ENCODE measurements at places on chromosomes 1 and 21.

GRCh38 chr1:18527921-18528320 lies 47.2 kb downstream of the KLHDC7A start:
- DNase-seq, result no peak

- DNase-seq, result no peak
These were observed 716 bp upstream of the MTARC1 start for GRCh38 chr1:220786057-220786336.

DNA sequence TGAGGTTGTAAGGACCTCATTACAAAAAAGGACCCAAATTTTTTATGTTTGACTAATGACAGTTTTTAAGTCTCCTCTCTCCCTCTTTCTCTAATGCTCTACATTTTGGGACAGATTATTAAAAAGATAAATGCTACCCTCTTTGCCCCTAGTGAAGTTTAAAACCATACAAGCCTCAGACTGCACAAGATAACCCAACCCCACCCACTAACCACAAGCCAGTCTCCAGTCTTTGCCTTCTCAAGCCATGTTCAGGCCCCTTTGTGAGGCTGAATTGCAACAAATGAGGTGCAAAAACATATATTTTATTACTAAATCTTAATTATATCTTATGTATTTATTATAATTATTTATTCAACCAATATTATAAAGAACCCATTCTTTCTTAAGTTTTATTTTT lies 597.2 kb upstream of the BRINP3 start:
- no peak for DNase-seq

DNA sequence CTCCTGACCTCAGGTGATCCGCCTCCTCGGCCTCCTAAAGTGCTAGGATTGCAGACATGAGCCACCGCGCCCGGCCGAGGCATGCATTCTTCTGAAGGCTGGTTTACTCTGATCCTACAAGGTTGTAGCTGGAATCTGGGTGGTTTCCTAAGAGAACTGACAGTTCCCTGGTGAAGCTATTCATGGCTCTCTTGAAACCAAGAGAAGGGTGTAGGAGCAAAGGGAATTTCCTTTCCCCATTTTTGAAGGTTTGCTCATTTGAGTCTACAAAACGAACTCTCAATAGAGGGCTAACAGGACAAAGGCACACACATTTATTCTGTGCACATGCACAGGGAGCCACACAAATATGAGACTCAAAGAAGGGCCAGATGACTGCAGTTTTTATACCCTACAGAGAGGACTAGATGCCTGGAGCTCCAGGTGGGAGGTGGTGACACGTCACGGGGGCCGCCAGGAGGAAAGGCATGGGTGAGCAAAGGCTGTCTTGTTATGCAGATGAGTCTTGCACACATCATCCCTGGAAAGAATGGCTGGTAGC lies 49.5 kb upstream of the ERRFI1 start:
- DNase-seq, result no peak

GRCh38 chr1:27192039-27192529 lies 37.2 kb upstream of the SLC9A1 start:
- no peak for DNase-seq

- DNase-seq, result no peak
These were observed at the start of gene KCNJ6 for GRCh38 chr21:37916310-37917051. Gene KCNJ6, minus strand, starts transcription at chr21:37916457. Its CDS starts 75,775 bp downstream, at chr21:37840682.

DNA sequence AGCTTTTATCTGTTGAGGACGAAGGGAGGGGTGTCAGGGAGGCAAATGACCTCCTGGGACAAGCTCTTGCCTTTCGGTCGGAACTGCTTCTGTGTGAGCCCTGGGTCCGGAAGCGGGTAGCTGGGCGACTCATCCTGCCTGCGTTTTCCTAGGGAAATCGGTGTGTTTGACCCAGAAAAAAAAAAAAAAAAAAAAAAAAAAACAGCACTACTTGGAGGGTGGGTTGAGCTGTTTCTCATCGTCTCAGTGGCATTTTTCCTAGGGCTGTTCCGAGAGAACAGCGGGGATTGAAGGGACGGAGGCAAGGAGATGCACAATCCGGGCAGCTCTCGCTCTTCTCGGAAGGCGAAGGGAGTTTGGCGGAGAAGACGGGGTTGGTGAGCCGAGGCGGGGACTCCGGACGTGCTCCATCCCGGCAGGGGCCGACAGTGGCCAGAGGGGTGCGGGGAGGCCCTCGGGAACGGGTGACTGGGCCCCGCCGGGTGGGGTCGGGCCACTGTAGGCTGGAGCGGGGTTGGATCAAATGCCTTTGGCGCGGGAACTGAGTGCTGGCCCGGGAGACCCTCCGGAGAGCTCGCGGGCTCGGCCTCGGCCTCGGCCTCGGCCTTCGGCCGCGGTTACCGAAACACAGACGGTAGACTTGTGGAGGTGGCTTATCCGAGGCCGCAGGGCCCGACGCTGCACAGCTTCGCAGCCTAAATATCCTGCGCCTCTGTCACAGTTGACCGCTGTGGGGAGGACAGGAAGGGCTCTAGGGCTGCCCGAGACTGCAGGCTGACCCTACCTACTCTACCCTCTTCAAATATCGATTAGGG lies 2.4 kb upstream of the BARHL2 start:
- no peak for DNase-seq

- DNase-seq, result no peak
These were observed 18.5 kb downstream of the CSF1 start for GRCh38 chr1:109929170-109929569.

DNA sequence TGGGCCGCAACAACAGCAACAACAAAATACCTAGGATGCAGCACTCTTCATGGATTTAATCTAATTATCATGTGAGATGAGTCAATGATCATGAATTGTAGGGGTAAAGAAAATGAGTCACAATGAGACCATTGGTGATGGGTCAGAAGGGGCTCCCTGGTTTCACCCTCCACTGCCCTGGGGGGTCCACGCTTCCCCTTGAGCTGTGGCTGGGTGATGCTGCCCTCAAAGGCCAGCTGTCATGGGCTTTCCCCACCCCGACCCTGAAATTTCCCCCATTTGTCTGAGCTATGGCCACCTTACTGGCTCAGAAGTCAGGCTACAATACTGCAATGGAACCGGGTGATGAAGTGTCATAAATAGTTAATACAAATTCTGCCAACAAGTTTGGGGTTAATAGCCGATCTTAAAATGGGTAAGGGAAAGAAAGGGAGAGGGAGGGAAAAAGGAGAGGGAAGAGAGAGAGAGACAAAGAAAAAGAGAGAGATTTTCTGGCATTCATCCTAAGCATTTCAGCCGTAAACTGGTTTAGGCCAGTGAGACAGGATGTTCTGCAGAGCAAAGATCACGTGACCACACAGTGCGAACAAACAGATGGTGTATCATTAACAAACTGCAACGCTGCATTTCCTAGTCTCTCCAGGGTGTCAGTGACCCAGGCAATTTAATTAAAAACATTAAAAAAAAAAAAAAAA lies 143.4 kb upstream of the ERRFI1 start:
- peak; percentile 55 for DNase-seq

DNA sequence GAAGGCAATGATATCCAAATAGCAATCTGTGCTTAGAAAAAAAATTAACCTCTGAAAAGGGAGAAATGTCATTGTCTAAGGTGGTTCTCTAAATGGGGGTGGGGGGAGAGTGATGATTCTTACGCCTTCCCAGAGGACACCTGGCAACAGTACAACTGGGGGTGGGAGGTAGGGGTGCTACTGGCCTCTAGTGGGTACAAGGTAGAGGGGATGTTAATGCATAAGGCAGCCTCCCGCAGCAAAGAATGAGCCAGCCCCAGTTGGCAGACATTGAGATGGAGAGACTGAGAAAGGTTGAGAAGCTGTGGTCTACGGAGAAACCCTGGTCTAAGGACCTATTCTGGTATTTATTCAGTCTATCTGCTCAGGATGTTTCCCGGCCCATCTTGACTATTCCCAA lies 472.2 kb upstream of the RUNX1 start:
- DNase-seq, result no peak

GRCh38 chr1:23720256-23720995 lies 22.8 kb upstream of the ELOA start:
- DNase-seq, result peak; percentile 61

GRCh38 chr1:164191191-164191590 lies 367.8 kb upstream of the PBX1 start:
- DNase-seq, result no peak

DNA sequence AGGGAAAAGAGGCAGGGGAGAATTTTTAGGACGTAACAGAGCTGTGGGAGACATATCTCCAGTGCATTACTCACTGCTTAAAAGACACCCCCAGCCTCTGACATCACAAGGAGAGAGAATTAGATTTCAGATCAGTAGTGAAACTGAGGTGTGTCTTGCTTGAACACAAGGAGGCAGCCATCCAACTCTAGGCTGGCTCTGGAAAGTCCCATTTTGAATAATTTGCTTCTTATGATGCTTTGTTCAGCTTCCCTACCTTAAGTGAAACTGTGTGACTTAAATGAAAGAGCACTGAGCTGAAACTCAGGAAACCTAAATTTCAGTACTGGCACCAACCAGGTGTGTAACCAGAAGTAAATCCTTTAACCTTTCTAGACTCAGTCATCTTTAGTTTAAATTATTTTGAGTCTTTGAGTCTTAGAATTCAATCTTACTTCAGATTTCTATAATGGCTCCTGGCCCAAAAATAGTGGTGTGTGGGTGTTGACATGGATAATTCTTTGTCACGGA lies 251.6 kb upstream of the SGIP1 start:
- peak; percentile 63 for DNase-seq

DNA sequence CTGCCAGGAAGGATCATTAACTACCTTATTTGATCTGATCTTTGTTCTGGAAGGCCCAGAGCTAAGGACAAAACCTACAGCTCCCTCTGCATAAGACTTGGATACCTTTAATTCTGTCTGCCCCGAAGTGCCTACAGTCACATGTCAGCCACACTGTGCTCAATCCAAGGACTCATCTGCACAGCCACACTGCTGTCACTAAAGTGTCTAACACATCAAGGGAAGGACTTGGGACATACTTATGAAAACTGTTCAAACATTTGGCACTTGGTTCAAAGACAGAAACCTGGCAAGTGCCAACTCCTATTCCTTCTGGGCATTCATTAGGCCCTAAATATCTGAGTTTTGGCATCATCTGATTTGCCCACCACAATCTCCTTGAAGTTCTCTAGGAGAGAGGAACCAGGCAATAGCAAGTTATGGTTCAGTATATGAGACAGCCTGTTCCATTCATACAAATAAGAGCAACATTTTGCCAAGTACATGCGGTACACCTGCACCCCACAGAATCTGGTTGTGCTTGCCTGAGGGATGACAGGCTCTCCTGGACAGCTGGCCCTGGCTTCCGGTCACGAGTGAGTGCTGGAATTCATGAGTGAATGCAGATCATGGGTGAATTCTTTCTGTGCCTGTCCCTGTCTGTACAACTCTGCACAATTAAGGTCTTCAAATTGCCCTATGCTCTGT lies 105.9 kb downstream of the KCNK1 start:
- DNase-seq, result no peak

DNA sequence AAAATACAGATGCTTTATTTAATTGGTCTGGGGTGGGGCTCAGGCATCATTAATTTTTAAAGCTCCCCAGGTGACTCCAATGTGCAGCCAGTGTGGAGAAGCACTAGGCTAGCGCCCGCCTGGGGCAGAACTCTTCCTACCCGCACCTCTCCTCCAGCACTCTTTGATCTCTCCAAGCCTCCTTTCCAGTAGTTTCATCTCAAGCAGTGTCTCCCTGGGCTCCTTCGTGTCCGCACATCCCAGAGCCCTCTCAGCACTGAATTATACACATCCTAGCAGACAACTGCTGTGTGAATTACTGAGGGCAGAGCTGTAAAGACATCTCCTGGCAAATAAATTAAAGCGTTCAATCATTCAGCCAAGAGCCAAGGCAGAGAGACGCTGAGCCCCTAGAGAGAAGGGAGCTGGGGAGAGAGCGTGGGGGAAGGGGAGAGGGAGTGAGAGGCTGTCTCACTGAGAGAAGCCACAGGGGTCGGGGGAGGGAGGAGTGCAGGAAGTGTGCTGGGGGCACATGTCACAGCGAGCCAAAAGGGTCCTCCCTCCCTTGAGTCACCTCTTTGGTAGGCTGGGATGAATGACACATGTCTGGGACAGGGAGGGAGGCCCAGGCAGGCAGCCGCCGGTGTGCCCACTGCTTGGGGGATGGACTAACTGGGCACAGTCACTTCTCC lies 21.0 kb upstream of the PARP1 start:
- DNase-seq, result no peak

GRCh38 chr1:25232866-25233784 lies 823 bp upstream of the SYF2 start:
- peak; percentile 94 for DNase-seq

DNA sequence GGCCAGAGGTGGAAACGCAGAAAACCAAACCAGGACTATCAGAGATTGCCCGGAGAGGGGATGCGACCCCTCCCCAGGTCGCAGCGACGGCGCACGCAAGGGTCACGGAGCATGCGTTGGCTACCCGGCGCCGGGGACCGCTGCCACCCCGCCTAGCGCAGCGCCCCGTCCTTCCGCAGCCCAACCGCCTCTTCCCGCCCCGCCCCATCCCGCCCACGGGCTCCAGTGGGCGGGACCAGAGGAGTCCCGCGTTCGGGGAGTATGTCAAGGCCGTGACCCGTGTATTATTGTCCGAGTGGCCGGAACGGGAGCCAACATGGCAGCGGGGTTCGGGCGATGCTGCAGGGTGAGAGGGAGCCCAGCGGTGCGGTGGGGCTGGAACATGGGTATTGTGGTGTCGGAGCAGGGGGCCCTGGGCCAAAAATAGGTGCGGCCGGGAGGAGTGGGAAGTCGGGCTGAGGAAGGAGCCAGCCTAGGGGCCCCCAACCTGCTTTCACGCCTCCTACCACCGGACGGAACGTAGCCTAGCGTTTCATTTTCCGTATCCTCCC lies at the start of gene ACADM:
Gene ACADM, plus strand, starts transcription at position 238 of the 551 bp plus-strand sequence. Its CDS starts 79 bp downstream, at position 317.
- DNase-seq, result peak; percentile 92

- DNase-seq, result no peak
These were observed 62.6 kb upstream of the DENND1B start for GRCh38 chr1:197837911-197838310.

- DNase-seq, result no peak
These were observed 39.9 kb downstream of the SIPA1L2 start for GRCh38 chr1:232589812-232590743.

DNA sequence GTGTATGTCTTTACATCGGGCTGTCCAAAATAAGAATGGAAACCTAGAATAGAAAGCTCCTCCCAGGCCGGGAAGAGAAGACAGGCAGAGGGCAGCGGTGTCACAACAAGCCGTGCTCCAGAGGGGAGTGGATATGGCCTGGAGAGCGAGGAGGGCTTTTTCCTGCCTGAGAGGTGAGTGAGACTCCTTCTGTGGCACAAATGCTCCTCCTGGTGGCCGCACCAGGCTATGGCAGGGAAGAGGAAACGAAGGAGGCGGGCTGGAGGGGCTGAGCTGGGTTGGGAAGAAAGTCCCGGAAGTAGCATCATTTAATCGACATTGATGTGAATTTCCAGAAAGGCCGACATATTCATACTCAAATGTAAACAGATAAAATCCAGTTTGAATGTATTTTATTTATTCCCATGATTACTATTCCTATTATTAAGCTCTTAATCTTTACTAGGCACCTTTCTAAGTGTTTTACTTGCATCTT lies 54.7 kb downstream of the MEF2D start:
- DNase-seq, result peak; percentile 91

GRCh38 chr1:37290718-37291117 lies 183.7 kb upstream of the ZC3H12A start:
- no peak for DNase-seq

- DNase-seq, result no peak
These were observed 13.4 kb downstream of the RNASEL start for GRCh38 chr1:182575540-182576149.
